Stimulated activated CD4-positive, alpha-beta T cell treated with anti-CD3 and anti-CD28 coated beads, Interleukin-15, amount 100 ng/mL, for 1 hour (primary cell): ENCODE measurements at places on chromosomes 4 and X.

- DNase-seq: no peak
Measured at GRCh38 chrX:119602701-119603255, 3.4 kb downstream of the NKRF start.

GRCh38 chr4:167775375-167775774 is 317.0 kb upstream of the ANXA10 start:
- DNase-seq: no peak

DNA sequence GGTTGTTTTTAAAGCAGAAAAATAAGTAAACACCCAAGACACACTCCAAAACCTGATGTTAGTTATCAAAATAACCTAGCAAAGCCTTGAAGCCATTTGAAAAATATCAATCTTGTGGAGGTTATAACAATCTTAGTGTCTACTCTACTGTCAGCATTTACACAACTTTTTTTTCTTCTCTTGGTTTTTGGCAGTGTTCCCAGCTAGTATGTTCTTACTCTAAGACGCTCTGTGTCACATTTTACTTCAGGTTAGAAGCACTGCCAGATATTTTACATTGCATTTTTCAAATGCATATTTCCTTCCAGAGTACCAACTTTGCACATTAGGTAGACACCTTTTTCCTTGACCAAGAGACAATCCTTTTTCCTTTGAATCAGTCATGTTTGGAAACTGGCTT is 114.0 kb upstream of the INPP4B start:
- no peak for DNase-seq

DNA sequence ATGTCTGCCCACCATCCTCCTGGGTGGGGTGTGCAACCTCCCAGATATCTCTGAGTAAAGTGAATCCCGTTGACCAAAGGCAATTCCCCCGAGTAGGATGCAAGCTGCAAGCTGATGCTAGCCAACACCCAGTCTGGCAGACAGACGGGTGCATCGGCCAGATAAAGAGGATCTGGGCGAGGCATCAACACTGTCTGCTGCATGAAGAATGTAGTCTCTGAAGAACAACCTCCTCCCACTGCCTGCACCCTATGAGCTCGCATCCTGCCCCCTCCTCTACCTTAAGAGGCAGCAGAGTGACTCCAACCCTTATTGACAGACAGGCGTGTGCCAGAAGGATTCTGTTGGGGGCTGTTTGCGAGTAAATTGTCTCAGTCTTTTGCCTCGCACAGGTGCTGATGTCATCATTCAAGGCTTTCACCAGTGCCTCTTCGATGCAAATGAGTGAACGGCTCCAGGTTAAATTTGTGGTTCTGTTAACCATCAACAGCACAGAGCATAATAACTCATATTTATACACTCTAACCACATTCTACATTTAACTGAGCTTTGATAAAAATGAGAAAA is 546.9 kb downstream of the BCOR start:
- no peak for DNase-seq

DNA sequence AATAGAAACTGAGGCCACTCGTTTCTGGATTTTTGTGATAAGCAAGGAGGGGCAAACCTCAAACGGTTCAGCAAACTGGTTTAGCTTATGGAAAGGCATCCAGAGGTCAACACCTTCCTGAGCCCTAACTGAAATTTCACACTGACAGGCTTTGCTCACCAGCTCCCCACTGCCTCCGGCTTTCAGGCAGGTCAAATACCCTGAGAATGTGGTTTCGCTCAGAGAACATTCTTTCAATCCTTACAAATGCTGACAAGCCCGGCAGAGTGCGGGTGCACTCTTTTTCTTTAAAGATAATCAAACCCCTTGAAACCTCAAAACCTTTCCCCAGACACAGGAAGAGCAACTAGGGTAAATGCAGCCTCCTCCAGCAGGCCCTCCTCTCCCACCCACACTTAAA is 41.5 kb downstream of the CD40LG start:
- DNase-seq: no peak

GRCh38 chrX:133607419-133608348 is 192.4 kb upstream of the GPC4 start:
- no peak for DNase-seq

- DNase-seq: no peak
Measured at GRCh38 chrX:15973299-15973698, 118.7 kb upstream of the AP1S2 start.

DNA sequence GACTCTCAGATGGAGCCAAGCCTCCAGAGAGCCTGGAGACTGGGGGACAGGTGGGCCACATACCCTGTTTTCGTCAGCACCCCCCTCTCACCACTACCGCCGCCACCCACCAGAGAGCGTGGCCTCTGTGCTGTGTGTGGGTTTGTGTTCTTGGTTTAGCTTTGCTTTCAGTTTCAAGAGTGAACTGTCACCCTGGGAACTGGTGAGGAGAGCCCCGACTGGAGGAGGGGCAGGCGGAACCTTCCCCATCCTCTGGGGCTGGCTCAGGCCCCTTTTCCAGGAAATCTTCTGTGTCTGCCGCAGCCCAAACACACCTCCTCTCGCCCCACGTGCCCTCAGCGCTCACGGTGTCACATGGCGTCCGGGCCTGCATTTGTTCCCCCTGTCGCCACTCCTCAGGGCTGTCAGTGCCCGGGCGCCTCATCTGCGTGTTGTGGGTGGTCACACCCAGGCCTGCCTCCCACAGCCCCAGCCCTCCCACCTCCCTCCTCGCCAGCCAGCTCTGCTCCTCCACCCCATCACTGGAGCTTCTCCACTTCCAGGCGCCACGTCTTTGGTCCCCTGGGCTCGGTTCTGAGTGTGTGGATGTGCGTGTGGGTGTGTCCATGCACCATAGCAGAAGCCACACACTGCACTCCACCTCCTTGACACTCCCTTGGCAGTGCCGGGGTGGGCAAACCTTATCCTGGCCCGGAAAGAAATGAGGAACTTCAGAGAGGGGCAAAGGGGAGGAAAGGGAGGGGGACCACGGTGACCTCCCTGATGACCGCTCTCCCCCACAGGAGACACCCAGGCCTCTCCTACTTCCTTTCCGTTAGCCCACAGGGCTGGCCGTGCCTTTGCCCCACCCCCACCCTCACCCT is 27.8 kb downstream of the ELF4 start:
- peak; percentile 53 for DNase-seq

- DNase-seq: no peak
Measured at GRCh38 chr4:154462081-154462810, 29.4 kb downstream of the DCHS2 start.

GRCh38 chrX:72202792-72203401 is 21.3 kb downstream of the PIN4 start:
- DNase-seq: no peak

DNA sequence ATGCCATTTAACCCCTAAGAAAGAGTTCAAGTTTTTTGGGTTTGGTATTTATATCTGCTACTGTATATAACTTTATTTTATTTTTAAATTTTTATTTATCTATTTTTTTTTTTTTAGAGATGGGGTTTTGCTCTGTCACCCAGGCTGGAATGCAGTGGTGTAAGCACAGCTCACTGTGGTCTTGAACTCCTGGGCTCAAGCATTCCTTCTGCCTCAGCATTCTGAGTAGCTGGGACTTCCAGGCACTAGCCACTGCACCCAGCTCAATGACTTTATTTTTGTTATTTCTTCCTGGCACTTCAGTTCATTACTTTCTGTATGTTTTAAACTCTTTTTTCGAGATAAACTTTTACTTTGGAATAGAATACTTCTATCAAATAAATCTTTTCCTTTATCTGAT is 42.4 kb upstream of the PGAM4 start:
- DNase-seq: no peak

DNA sequence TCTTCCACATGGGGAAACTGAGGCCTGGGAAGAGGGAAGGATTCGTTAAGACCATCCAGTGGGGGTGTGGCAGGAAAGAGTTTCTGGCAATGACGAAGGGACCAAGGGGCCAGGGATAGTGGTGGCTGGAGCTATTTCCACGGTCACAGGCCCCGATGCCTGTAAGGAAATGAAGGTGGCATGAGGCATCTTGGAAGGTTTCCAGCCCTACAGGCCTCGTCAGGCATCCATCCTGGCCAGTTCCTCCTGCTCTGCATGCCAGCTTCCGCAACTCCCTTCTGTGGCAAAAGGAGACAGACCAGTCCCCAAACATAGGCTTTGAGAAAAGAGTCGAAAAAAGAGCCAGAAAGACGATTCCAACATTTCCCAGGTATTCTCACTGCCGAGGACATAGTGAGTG is 9.2 kb upstream of the C4orf50 start:
- DNase-seq: no peak

GRCh38 chrX:68059469-68059868 is 373.8 kb downstream of the OPHN1 start:
- no peak for DNase-seq

GRCh38 chr4:116302990-116303735 is 782.2 kb downstream of the TRAM1L1 start:
- no peak for DNase-seq

DNA sequence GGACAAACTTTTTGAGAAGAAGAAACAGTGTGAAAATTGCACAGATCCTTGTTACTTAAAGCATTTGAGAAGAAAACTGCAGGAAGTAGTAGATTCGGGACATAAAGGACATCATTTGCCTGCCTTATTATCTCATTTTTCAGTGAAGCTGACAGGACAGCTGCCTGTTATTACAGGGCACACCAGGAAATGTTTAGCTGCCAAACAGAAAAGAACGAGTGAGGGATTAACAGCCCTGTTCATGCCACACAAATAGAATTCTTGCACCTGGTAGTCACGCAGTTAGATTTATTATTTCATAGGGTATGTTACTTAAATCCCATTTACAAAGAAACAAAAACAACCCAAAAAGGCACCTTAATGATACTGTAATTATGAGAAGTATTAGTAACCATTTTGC is 100.6 kb downstream of the CHIC2 start:
- DNase-seq: no peak

DNA sequence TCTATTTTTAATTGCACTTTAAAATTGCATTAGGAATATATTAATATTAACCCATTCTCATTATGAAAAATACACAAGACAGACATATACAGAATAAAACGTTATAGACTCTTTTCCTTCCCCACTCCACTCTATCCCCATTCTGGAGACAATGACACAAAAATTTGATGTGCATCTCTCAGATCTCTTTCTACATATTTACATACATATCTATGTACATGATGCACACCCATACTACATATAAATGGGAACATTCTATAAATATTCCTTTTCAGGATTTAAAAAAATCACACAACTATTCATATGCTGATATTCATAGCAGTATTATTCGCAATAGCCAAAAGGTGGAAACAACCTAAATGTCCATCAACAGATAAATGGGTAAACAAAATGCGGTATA is 2.4 kb upstream of the CXorf66 start:
- DNase-seq: no peak

DNA sequence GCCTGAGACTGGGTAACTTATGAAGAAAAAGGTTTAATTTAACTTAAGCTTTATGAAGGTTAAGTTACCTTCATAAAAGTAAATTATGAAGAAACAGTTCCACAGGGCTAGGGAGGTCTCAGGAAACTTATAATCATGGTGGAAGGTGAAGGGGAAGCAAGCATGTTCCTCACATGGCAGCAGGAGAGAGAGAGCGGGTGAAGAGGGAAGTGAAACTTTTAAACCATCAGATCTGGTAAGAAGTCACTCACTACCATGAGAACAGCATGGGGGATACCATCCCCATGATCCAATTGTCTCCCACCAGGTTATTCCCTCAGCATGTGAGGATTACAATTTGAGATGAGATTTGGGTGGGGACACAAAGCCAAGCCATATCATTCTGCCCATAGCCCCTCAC is 944.7 kb upstream of the NDST4 start:
- DNase-seq: no peak

DNA sequence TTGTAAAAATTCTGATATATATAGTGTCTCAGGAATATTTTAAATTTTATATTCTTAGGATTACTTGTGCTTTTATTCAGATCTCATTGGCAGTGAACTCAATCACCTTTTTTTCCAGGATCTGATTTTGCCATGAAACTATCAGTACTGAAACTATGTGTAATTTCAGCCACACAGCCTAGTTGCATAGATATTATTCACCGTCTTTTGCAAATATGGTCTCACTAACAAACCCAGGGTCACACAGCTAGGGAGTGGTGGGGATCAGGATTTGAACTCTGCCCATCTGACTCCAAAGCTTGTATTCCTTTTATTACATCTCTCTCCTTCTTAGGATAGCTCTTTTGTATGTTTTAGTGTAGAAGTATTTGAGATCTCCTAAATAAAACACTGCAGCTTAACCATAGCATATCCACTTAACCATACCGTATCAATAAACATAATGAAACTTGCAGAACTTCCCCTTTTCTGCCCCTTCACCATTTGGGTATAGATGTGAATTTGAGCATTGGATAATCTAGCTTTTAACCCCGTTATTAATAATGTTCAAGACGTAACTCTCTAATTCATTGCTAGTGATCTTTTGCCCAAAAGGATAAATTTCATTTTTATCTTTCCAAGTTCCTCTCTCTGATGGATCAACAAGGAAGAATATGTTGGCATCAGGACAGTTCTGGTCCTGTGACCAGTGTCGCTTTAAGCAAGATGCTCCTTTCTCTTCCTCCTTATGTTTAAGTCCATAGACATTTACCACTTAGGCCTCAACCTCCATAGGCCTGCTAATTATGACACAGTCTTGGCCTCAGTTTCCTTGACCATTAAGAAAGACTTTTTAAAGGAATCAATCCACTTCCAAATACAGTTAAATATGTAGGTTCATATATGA is 74.6 kb downstream of the RAPGEF2 start:
- no peak for DNase-seq

- no peak for DNase-seq
Measured at GRCh38 chr4:144658903-144659302, 12.9 kb downstream of the HHIP start.

GRCh38 chr4:125482822-125483221 is 168.1 kb downstream of the FAT4 start:
- DNase-seq: no peak

- DNase-seq: no peak
Measured at GRCh38 chr4:140943486-140944198, 187.5 kb upstream of the TBC1D9 start.

DNA sequence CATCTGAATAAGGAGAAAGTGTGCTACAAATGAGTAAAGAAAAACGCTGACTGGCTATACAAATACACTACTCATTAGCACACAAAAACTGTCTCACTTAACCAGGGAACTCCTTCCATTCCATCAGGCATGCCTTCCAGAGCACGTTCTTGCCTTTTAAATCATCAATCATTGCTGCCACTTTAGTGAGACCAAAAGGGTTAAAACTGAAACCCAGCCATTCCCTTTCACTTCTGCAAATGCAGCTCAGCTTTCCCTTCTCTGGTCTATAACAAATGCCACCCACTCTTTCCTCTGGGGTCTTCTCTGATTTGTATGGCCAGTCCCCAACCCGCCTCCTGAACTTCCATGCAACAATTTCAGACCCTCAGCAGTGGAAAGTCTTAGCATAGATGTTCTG is 231.5 kb downstream of the TRIML1 start:
- no peak for DNase-seq

DNA sequence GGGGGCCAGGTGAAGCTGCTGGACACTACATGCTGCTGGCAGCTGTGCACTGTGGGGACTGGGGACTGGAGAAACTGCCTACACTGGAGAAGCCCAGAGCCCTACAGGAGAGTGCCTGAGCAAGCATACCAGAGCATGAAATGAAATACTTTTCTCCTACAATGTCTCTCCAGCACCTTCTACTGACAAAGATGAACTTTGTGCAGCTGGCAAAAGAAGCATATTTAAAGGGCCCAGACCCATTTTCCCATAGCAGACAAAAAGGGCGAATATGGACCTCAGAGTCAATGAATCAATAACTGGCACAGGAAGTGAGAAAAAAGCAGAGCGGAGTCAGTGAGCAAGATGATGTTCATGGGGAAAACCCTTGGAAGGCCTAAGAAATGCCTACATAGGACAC is 30.9 kb upstream of the GK start:
- no peak for DNase-seq

- DNase-seq: no peak
Measured at GRCh38 chr4:53646795-53647194, 55.5 kb upstream of the LNX1 start.

- no peak for DNase-seq
Measured at GRCh38 chr4:11720292-11720691, 291.6 kb upstream of the HS3ST1 start.
